ENCODE measurements at places on chromosomes 5 and 9.

DNA sequence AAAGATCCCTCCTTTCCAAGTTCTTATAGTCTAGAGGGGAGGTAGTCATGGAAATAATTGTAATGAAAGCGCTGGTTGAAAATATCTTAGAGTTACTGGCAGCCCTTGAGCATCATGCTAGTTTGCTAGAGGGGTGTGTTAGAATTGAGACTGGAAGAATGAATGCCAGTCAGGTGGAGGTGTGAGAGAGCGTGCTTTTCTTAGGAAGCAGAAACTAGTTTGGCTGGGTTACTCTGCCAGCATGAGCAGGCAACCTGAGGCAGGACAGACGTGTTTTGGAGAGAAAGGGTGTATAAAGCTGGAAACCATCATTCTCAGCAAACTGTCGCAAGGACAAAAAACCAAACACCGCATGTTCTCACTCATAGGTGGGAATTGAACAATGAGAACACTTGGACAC, 43.6 kb upstream of the DHFR start:
- DNase-seq: no peak

DNA sequence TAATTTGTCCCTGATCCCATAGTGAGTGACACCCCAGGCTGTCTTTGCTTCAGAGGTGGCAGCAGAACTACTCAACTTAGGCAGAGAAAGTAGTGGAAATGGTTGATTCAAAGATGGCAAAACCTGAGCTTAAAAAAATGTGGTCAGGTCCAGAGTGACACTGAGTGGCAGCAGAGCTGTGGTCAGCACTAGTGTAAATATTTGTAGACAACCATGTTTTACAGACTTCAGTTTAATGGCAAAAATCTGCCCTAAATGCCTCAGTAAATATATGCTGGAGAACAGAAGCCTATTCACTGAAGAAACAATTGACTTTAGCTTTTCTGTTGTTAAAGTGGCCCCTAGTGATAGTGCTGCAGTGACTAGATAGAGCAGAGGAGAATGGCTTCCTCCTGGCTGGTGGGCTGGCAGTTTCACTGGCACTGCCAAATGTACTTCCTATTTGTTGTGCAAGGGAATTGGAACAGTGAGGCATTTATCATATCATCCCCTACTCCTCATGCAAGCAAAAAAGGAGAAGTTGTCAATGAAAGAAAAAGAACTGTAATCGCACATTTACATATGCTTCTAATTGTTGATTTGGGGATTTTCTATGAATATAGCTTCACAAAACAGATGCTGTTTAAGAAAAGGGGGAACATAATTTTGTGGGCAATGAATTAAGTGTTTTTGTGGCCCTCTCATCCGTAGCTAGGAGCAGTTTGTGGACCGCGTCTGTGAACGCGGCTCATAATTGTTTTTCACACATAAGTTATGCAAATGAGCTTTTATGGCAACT, 12.0 kb downstream of the PBX3 start:
- peak; percentile 9 for DNase-seq

DNA sequence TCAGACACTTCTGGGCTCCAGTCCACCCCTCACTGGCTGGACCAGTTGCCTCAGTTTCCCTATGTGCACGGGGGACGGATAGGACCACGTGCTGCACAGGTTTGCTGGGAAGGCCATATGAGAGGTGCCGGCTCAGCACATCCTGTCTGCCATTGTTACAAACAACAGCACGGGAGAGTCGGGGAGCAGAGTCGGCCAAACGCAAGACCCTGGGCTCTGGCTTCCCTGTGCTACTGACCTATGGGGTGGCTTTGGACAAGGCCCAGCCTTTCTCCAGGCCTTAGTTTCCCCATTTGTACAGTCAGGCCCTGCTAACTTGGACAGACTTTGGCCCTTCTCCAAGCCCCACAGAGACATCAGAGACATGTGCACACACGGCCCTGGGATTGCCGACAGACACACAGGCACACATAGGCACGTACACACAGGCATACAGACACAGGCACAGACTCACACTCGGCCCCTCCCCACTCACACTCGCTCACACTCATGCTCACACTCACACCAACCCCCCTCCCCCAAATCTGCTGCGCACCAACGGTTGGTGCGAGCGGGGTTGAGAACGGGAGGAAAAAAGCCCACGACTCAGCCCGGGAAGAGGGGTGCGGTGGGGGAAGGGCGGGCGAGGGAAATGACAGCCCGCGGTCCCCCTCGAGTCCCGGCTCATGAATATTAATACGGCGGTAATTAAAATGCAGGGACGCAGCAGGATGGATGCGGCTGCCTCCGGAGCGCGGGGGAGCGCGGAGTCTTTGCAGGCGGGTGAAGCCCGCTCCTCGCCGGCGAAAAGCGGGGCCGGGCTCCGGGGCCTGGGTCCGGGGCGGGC, 133.0 kb downstream of the C9orf50 start:
- peak; percentile 80 for DNase-seq

DNA sequence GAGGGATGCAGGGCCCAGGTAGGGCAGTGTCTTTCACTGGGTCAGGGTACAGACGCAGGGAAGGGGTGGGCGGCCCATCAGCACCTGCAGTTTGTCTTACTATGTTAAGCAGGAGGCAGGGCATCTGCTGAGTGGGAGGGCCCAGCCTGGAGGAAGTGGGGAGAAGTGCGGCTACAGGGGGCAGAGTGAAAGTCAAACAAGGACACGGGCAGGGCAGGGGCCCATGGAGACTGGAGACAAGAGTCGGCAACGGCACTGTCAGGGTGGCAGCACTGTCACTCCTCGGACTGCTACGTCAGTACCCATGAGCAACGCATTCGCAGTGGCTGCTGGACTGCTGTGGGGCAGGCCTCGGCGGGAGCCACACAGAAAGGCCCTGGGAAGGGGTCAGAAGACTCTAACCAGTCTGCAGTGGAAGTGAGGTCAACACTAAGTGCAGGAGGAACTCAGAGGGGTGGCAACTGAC, 19.7 kb downstream of the CAMSAP1 start:
- DNase-seq: peak; percentile 30

DNA sequence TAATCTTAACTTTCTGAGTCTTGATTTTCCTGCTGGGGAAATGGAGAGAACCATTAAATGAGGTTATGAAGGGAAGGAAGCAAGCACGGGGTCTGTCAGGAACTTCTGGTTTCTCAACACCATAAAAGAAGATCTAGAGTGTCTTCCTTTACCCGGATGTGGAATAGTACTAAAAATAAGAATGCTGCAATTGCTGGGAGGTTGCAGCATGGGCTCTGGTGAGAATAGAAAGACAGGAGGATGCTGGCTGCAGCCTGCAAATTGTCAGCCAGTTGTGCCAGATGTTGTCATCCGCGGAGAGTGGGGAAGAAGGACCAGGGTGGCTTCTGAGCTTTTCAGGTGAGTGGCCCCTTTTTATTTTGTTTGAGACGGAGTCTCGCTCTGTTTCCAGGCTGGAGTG, 69.3 kb upstream of the STC2 start:
- no peak for DNase-seq

GRCh38 chr9:114238891-114239875, 83.7 kb upstream of the ORM1 start:
- no peak for DNase-seq

DNA sequence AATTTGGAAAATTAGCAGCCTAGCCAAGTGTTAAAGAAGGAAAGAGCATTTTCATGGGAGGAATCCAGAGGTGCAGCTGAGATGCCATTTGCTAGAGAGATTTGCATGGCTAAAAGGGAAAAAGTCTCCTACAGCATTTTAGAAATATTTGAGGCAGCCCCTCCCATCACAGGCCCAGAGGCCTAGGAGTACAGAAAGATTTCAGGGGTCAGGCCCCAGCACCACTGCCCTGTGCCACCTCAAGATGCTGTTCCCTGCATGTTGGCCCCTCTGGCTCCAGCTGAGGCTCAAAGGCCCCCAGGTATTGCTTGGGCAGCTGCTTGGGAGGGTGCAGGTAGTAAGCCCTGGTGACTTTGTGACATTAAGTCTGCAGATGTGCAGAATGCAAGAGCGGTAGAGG, 26.9 kb upstream of the NPR3 start:
- DNase-seq: no peak

DNA sequence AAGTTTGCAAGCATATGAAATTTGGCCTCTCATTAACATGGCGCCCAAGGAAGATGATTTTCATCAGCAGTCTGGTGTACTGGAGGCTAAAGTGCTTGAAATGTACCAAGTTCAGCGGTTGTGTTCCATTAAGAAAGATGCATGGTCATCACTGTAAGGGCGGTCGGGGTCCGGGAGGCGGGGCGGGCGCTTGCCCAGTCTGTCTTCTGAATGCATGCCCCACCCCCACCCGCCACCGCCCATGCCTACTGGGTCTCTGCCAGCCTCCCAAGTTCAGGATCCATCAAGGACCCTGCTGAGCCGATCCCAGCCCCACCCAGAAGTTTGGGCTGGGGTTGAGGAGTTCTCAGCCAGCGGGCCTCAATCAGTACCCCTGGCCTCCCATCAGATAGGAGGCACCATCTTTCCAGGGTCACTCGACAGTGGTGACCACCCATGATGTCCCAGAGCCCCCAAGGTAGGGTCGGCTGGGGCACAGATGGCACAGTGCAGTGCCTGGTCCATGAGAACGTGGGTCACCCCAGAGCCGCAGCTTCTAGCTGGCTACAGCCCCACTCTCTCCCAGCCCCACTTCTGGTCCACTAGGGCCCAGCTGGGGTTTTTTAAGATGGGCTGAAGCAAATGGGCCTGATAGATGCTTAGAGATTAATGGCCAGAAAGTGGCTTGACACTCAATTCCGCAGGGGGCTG, 24.4 kb upstream of the PRDM12 start:
- no peak for DNase-seq

- no peak for DNase-seq
These were observed 22.6 kb downstream of the CENPH start for GRCh38 chr5:69212022-69212421.

DNA sequence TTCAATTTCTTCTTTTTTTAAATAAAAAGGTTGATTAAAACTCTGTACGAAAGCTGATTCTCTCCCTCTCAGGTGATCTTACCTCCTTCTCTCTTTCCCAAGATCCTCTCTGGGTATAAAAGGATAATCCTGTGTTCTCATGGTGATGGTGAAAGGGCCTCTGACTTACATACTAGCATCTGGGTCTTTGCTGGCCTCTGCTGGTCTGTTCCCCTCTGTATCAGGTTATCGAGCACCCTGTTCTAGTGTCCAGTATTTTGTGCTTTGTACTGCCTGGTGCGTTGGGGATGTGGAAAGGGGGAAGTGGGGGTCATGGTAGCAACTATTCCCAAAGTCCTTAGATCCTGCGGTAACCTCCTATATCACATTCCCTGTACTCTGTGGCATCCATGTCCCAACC, 328.9 kb downstream of the NR2F1-AS1 start:
- no peak for DNase-seq

DNA sequence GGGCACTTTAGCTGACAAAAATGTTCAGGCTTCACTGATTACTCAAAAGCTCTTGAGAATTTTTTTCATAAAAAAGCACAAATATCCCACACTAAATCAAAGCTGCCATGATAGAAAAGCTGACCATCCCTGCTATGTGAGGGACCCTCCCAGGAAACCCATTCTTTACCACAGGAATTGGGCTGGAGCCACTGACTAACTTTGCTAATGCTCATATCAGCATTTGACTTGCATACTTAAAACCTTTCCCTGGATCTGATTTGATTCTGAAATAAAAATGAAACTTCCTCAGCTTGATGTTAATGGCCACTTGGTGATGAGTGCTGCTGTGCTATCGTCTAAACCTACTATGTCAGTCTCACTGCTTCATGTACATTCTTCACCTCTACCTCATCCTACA, 243.6 kb downstream of the PRELID2 start:
- DNase-seq: no peak

DNA sequence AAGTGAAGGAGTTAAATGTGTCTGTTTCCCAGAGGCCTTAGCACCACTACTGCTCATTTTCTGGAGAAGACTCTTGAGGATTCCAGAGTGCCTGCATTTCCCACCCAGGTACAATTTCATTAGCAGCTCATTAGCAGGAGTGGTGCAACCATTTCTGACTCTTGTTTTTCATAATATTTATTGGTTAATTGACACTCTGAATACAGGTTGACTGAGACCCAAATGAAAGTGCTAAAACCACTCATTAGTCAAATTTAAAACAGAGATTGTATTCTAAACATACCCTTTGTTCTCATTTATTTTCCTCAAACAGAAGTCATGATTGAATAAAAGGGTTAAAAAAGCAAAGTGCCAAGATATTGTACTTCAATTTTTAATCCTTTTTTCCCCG, 134.5 kb downstream of the SIL1 start:
- peak; percentile 14 for DNase-seq

GRCh38 chr5:125194883-125195282, 448.4 kb upstream of the ZNF608 start:
- peak; percentile 10 for DNase-seq

DNA sequence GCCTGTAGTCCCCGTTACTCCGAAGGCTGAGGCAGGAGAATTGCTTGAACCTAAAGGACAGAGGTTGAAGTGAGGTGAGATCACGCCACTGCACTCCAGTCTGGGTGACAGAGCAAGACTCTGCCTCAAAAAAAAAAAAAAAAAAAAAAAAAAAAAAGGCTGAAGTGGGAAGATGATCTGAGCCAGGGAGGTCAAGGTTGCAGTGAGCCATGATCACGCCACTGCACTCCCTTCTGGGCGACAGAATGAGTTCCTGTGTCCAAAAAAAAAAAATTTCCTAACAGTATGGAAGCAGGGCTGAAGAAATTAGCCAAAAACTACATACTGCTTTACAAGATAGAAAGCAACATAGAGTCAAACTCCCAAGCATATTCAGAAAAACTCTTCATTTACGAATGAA, 132.8 kb downstream of the CPLANE1 start:
- no peak for DNase-seq

GRCh38 chr5:168055961-168056360, 235.5 kb upstream of the WWC1 start:
- DNase-seq: no peak

- no peak for DNase-seq
These were observed 44.4 kb upstream of the AFAP1L1 start for GRCh38 chr5:149227168-149227826.

GRCh38 chr5:29367176-29367833, 1826.2 kb upstream of the CDH6 start:
- DNase-seq: no peak

DNA sequence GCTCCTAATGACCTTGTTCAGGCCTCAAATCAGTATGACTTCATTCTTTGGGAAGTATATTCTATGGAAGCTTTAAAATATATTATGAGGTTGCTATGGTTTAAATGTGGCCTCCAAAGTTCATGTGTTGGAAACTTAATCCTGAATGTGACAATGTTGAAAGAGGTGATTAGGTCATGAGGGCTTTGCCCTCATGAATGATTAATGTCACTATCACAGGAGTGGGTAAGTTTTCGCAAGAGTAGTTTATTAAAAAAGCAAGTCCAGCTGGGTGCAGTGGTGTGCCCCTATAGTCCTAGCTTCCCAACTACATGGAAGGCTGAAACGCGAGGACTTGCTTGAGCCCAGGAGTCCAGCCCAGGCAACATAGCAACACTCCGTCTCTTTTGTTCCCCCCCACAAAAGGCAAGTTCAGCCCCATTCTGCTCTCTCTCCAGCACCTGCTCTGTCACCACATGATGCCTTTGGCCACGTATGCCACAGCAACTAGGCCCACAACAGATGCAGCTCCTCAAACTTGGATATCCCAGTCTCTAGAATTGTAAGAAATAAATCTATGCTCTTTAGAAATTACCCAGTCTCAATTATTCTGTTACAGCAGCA, 105.3 kb downstream of the SIL1 start:
- DNase-seq: no peak
